ENCODE measurements at places on chromosomes 4 and X.

DNA sequence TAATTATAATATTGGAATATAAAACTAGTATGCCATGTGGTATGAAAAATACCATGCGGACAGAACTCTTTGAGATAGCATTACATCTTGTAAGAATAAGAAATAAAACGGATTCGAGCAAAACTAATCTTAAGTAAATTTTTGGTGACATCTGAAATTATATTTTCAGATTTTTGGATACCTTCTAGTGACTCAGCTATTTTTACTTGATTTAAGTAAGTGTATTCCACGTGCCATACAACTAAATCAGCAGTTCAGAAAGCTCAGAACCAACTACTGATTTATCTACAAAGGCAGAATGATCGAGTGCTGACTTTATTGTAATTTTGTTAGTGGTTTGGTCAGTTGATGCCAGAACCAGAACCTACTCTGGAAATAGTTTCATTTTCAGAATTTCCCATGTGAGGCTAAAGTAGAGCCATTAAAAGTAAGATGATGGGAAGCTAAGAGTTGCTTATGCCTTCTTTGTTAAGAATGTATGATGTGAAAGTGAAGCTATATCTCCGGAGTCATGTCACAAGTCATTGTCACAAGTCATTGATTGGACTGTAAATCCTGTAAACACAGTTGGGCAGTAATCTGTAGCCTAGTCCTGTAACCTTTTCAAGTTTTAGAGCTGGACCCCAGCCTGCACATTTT lies 4.0 kb downstream of the ING2 start:
- DNase-seq: no peak

DNA sequence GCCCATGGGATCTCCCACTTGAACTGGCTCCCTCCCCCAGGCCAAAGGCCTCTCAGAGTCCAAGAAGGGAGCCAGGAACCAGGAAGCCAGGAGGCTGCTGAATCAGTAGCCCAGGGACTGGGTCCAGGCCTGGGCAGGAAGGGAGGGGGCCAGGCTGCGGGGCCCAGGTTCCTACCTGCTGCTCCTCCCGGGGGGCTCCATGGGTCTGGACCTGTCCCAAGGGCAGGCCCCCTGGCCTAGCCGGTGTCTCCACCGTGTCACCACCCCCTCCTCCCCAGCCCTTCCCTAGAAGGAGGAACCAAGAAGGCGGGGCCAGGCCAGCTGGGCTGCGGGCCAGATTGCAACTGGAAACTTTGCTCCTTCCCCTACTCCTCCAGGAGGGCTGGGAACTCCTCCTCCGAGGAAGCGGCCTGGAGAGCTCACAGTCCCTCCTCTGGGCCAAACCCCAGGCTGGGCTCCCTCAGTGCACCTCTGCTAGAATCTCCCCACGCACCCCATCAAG lies at the start of gene IQSEC2:
Gene IQSEC2, minus strand, starts transcription at position 264 of the 502 bp plus-strand sequence.
- no peak for DNase-seq

- DNase-seq: no peak
Observed at GRCh38 chrX:149213264-149213663, 291.8 kb downstream of the IDS start.

DNA sequence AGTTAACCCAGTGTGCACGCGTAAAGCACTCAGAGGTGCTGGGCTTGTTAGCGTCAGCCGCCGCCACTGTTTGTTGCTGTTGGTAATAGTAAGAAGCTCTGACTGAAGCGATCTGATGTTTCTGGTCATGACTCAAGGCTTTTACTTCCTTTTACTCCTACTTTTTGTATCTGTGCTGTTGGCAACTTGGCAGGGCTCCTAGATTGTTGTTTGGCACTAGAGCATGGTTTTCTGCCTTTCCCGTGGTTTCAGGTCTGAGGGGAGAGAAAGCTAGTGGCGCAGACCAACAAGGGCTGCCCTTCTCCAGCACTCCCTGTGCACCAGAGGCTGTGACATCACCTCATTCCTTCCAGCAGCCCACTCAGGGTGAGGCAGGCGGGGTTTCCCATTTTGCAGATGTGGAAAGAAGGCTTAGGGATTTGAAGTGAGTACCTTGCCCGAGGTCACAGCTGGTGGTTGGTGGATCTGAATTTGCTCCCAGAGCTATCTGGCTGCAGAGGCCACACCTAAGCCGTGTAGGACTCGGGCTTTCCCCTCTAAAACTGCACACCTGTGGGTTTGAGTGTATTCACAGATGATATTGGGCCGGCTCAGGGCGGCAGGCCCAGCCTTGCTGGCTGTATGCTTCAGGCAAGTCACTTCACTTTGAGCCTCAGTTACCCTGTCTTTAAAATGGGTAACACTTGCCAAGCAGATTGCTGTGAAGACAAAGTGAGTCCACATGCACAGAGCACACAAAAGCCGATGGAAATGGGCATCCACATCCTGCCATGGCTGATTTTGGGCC lies 51.2 kb upstream of the TADA2B start:
- DNase-seq: peak; percentile 75

GRCh38 chr4:95213366-95213765 lies 335.4 kb downstream of the UNC5C start:
- no peak for DNase-seq
